Karpas-422 (cell line): ENCODE measurements at places on chromosomes 13 and 19.

DNA sequence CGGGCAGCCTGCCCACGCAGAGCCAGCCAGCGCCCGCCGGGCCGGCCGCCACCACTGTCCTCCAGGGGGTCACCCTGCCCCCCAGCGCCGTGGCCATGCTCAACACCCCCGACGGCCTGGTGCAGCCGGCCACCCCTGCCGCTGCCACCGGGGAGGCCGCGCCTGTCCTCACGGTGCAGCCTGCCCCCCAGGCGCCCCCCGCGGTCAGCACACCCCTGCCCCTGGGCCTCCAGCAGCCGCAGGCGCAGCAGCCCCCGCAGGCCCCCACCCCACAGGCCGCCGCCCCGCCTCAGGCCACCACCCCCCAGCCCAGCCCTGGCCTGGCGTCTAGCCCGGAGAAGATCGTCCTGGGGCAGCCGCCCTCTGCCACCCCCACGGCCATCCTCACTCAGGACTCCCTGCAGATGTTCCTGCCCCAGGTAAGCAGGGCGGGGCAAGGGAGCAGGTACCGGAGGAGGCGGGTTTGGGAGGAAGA lies 32.3 kb upstream of the EHD2 start:
- DNase-seq = no peak

- DNase-seq = no peak
Observed at GRCh38 chr13:77118134-77118533, 91.2 kb upstream of the FBXL3 start.

DNA sequence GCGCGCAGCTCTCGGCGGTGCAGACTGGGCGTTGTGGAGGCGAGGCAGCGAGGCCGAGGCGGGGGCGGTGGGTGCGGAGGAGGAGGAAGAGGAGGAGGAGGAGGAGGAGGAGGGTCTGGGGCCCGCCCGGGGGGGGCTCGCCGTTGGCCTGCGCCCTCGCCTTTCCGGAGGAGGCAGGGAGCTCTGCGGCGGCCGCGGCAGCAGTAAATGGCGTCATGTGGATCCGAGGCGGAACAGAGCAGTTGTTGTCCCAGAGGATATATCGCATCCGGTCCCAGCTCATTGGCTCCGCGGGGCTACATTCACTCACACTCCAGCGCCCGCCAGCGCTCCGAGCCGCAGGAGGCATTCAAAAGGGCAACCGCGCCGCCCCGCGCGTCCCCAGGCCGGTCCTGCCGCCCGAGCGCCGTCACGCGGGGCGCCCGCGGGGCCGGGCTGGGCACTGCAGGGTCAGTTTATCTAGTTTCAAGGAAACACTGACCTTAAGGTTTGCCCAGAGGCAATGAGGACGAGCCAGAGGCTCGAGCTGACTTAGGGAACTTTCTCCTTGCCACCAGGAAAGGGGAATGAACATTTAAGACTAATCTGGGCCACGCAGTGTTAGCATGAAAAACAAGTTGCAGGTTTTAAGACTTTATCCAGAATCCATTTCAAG lies at the start of gene SPRY2:
SPRY2 (minus strand) TSS at position 26 of the 655 bp plus-strand sequence. CDS start 3,421 bp downstream, outside the sequence.
- no peak for DNase-seq

DNA sequence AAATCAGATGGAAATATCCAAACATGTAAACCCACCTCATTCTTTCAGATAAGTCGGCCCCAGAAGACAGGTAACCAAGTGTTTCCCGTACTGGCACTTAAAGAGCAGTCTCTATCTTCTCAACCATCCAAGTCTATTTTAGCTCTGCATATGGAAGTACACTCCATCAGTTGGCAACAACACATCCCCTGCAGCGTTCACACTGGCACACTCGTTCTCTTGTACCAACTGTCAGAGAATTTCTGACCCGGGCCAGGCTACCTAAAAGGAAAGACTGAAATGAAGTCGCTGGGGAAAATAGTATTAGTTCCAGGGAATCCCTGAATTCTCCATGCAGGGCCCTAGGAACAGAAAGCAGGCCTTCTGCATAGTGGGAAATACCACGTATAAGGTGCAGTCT lies 109.3 kb downstream of the RXFP2 start:
- no peak for DNase-seq

DNA sequence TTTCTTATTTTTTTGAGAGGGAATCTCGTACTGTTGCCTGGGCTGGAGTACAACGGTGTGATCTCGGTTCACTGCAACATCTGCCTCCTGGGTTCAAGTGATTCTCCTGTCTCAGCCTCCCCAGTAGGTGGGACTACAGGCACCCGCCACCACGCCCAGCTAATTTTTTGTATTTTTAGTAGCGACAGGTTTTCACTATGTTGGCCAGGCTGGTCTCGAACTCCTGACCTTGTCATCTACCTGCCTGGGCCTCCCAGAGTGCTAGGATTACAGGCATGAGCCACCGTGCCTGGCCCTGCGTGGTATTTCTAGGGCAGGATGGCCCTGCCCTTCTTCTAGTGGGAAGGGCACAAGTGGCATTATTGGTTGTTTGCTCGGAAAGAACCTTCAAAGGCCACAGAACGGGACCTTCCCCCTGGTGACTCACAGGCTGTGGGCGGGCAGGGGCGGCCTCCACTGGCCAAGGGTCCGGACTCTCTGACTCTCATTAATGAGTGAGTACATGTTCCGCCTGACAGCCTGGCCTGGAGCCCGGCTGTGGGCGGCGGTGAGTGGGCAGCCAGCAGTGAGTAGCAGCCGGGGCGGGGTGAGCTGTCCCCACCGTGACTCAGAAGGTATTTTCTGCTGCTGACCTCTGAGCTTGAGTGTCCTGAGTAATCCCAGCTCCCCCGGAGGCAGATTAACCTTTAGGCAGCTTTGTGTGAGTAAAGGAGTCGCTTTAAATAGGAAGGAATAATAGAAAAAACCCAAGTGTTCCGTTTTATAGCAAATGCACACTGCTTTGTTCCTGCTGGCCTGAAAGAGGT lies 5.1 kb downstream of the DOT1L start:
- no peak for DNase-seq

- DNase-seq = peak; percentile 76
Observed at GRCh38 chr19:13396250-13397080, 109.8 kb downstream of the CACNA1A start.

DNA sequence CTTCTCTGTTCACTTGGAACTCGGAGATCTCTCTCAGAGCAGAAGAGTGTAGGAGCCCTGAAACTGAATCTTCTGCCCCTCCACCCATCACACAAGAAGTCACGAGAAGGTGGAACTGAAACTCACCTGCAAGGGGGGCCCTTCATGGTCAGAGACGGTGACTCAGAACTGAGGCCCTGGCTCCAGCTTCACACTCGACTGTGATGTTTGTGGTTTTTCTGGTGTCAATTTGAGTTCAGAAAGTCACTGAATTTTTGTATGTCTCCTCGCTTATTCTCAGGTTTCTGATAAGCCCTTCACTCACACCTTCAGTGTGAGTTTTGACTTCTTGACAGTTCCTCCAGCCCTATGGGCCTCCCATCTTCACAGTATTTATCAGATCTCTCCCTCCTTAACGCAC lies 23.1 kb downstream of the SIGLEC5 start:
- peak; percentile 90 for DNase-seq

DNA sequence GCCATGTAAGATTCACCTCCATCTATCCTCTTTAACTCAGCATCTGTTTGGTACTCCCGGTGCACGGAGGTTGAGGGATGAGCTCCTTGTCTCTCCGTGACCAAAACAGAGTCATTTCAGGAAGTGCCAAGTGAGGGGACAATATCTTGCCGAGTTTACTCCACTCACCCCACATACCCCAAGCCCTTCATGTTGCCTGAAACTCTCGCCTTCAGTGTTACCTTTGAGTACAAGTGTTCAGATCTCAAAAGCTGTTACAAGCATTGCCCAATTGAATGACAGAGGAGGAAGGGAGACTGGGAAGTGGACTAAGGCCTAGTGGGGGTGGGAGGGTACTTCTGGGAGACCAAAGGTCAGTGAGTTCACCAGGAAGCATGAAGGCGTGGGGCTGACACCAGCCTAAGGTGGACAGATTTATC lies 6.0 kb upstream of the SIGLEC12 start:
- DNase-seq = no peak

DNA sequence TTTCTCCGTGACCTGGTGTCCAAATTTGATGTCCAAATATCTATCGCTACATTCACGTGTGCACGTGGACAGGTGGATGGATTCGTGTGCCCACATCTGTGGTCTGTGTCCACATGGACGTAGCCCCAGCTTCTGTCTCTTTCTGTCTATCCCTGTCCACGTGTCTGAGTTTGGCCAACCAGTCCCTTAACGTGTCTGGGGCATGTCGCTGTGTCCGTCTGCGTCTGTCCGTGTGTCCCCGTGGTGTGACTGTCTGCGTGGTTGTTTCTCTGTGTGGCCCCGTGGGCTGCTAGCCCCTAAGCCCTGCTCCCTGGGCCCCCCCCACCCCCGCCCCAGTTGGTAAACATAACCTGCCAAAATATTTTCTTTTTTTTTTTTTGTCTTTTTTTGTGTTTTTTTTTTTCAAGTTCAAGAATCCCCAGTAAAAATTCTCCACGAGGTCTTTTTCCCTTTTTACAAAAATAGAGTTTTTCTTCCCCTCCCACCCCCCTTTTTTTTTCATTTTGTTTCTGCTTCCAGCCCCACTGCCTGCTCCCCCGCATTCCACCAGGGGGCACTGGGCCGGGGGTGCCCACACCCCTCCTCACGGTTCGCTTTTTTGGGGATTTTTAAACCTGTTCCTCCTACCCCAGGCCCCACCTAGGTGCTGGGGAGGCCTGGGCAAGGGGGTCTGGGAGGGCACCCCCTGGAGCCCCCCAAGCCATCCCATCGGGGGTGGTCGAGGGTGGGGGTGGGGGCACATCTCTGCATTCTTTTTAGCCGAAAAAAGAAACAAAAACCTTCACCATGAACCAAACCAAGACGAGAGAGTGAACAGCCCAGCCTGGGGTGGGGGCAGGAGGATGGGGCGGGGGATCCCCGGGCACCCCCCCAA lies 18.3 kb downstream of the PRKCSH start:
- DNase-seq = peak; percentile 76

- no peak for DNase-seq
Observed at GRCh38 chr19:35553385-35554000, 8.1 kb downstream of the TMEM147 start.

DNA sequence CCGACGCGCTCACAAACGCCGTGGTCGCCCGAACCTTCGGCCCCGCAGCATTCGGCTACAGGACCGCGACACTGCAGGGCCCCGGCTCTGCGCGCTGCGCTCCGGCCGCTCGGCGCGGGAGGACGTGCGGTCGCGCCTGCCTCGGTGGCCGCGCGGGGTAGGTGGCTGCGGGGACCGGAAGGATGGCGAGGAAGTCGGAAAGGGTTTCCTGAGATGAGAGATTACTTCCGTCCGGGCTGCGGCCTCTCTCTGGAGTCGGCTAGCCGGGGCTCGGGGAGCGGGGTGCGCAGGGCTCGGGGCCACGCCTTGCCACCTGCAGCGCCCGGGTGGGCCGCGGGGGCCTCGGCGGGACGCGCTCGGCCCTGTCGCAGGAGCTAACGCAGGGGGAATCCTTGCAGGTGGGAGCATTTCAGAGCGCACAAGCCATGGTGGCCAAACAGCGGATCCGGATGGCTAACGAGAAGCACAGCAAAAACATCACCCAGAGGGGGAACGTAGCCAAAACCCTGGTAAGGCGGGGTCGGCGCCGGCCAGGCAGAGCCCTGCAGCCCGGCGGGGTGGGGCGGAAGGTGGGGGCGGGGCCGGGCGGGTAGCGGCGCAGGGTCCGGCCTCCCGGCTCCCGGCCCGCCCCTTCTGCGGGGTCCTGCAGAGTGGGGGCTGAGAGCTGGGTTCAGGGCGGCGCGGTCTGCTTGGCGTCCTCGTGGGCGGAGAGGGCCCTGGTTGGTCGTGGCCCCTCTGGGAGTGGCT lies at the start of gene SERP2:
SERP2 (plus strand) TSS at position 224 of the 747 bp plus-strand sequence; CDS start at position 426, 202 bp downstream.
- DNase-seq = no peak

DNA sequence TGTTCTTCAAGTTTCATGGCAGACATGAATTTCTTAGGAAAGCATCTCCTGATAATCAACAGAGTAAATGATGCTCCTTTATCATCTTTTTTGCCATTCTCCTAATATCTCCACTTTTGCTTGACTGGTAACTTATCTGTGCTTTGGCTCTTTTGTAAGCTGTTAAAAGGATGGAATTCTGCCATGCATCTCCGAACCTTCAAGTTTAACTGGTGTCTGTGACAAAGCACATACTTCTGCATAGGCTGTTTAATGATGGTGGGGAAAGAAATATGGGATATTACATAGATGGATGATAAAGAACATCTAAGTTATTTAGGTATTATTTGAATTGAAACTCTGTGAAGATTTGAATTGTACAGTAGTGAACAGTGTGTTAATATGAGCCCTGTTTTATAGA lies 866.9 kb upstream of the SLITRK1 start:
- no peak for DNase-seq

GRCh38 chr13:46119883-46120614 lies 15.2 kb upstream of the CPB2 start:
- DNase-seq = no peak

DNA sequence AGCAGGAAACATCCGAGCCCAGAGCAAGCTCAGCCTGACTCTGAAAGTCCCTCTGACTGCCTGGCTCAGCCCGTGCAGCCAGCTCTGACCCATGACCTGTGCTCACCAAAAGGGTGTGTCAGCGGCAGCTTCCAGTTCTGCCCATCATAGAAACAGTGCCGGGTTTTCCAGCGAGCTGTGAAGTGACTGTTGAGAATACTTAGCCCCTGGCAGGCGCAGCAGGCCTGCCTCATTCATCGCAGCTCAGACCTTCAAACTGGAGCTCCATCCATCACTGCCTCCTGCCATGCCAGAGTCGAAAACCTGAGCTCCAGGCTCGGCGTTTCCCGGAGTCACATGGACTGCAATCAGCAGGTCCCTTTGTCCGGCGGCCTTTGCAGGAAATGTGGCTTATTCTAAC lies 16.3 kb upstream of the GSX1 start:
- DNase-seq = no peak

DNA sequence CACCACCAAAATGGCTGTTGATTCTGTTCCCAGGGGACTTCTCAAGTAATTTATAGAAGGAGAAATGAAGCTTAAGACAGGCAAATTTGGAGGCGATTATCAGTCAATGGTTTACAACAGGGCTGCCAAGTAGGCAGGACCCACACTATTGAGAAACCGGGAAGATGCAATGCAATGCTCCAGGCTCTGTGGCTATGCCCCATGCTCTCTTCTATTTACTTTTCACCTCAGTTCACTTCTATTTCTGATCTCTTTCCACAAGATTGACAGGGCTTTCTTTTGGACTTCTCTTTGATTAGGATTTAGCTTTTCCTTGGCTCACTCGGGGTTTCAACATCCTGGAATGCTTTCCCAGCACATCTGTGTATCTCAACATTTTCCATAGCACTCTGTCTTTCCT lies 12.7 kb upstream of the RCBTB2 start:
- peak; percentile 61 for DNase-seq

GRCh38 chr13:60220072-60220471 lies 56.3 kb upstream of the DIAPH3 start:
- DNase-seq = no peak

- DNase-seq = peak; percentile 64
Observed at GRCh38 chr13:57624565-57625435, 6.7 kb upstream of the PCDH17 start.

GRCh38 chr13:36454121-36454520 lies 21.8 kb downstream of the CCNA1 start:
- DNase-seq = no peak

- DNase-seq = no peak
Observed at GRCh38 chr19:45607071-45608029, 5.3 kb upstream of the GPR4 start.

- DNase-seq = no peak
Observed at GRCh38 chr13:46403851-46404732, 17.0 kb upstream of the RUBCNL start.
